ENCODE measurements at places on chromosomes 6 and 20.

DNA sequence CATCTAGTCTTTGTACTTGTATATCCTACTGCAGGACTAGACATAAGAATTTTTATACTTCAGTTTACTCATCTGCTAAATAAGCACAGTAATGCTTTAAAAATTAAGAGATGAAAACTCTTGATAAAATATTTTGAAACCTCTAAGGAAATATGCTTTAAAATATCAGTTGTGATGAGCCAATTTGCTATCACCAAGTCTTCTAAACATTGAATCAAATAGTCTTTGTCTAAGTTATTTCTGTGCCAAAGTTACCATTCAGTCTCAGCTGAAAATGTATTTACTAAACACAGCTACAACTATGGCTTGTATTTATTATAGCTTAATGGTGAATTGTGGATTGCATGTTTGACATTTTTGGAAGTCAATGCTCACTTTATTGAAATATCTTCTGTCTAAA lies 46.2 kb upstream of the RFPL4B start:
- DNase-seq = no peak

- DNase-seq = no peak
Observed at GRCh38 chr6:83847179-83847578, 6.0 kb upstream of the RIPPLY2 start.

DNA sequence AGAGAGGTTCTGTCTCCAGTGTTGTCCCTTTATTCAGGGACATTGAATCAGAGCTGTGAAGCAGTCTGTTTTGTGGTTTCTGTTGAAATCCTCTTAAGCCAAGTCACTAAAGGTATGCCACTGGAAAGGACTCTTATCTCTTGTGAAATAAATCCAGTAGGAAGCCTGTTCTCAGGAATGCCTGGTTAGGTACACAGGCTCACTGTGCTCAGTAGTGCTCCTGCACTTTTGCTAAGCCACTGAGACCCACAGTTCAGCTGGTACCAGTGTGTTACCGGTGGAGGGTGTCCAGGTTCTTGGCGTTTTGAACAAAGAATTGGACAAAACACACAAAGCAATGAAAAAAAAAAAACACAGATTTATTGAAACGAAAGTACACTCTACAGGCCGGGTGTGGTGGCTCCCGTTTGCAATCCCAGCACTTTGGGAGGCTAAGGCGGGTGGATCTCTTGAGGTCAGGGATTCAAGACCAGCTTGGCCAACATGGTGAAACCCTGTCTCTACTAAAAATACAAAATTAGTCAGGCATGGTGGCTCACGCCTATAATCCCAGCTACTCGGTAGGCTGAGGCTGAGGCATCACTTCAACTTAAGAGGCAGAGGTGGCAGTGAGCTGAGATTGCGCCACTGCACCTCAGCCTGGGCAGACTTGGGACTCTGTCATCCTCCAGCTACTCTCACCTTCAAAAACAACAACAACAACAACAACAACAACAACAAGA lies 186.1 kb downstream of the JARID2 start:
- DNase-seq = no peak

GRCh38 chr20:53748821-53749421 lies 155.3 kb upstream of the ZNF217 start:
- DNase-seq = no peak

DNA sequence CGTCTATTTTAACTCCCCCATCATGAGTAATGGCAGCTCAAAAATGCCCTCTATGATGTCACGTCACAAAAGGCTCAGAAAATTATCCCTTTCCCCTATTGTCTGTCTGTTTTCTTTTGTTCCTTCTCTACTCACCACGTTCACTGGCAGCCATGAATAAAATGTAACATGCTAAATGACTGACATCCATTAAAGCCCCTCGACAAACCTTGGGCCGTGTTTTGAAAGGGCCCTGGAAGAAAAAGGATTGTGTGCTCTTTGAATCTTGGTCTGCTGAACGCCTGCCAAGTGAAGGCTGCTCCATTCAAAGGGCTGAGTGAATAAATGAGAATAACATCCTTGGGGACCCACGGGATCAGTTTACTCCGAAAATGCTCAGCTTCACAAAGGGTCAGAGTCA lies 118.7 kb downstream of the RPS12 start:
- DNase-seq = no peak

DNA sequence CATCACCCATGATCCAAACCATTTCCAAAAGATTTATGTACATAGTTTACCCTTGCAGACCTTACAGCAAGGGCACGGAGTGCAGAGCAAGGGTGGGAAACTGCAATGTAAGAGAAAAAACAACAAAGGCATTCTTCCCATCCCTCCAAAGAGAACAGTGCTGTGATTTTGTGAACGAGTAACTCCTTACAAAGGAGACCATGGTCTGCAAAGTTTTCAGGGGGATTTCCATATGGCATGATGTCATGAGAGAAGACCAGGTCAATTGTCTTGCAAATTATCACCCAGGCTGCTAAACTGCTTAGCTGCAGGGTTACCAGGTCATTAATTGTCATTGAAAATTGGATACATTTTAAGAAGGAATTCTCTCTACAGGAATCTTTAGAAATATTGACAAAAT lies 58.3 kb downstream of the LAMP5 start:
- DNase-seq = no peak

DNA sequence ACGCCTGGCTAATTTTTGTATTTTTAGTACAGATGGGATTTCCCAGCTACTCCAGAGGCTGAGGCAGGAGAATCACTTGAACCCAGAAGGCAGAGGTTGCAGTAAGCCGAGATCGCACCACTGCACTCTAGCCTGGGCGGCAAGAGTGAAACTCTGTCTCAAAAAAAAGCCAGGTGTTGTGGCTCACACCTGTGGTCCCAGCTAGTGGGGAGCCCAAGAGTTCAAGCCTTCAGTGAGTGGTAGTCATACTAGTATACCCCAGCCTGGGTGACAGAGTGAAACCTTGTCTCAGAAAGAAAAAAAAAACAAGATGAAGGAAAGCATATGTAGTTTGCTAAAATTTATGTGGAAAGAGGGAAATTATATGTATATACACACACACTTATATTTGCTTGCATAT lies 20.0 kb upstream of the POU5F1 start:
- no peak for DNase-seq

DNA sequence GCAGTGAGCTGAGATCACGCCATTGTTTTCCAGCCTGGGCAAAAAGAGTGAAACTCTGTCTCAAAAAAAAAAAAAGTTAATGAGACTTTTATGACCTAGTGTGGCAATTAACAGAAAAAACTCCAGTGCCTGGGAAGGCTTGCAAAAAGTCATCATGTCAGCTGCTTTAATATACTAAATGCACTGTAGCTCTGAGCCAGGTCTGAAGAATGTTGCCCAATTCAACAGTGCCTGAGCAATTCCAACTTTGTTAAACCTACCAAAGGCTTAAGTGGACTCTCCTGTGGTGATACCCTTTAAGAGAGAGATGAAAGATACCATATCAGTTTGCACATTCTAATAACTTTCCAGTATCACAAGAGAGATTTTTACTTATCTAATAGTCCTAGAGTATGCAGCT lies 6.5 kb upstream of the ROS1 start:
- no peak for DNase-seq

DNA sequence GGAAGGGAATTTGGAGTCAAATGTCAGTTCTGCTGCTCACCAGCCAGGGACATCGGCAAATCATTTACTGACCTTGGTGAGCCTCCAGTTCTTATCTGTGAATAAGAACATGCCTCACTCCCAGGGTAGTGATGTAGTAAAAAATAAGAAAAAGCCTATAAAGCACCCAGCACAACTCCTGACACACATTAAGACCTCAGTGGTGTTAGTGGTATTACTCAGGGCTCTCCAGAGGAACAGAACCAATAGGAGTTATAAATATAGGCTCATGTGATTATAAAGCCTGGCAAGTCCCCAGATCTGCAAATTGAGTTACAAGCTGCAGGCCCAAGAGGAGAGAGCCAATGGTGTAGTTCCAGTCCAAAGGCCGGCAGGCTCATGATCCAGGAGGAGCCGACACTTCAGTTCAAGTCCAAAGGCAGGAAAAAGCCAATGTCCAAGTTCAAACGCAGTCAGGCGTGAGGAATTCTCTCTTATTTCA lies 71.3 kb upstream of the EYA2 start:
- no peak for DNase-seq

GRCh38 chr20:10376270-10377075 lies 57.5 kb downstream of the MKKS start:
- no peak for DNase-seq

GRCh38 chr6:18100296-18100695 lies 22.2 kb downstream of the NHLRC1 start:
- no peak for DNase-seq

DNA sequence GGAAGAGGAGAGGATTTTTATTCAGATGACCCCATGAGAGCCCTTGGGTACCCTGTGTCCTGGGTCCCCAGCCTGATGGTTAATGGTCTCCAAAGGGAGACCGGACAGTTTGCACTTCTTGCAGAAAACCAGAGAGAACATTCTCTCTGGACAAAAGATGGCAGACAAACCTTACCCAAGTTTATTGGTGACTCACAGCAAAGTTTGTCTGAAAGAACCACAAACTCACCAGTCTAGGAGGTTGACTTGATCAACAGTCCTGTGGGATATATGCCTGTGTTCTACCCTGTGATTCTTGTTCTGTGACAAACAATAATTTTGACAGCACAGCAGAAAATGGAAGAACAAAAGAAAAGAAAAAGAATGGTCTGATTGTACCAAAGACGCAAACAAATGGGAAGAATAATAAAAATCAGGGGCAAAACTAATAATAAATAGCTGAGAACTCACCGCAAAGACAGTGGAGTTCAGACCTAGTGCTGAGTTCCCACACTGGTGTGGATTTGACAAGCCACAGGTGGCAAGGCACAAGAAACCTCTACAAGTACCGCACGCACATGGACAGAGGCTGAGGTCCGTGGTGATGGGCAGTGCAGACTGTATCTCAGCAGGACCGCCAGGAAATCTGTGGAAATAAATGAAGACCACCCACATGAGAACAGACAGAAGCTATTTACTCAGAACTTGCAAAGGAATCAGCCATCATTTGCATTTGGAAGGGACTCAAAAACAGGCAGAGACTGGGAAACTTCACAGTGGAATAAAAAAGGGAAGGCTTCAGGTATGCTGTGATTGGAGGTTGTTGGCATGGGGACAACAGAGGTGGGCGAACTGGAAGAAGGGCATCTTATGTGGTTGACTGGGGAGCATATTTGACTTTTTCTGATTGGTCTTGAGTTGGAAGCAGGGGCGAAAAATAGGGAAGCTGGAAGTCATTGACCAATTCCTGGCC lies 246.3 kb upstream of the RNF24 start:
- DNase-seq = no peak

- no peak for DNase-seq
Observed at GRCh38 chr6:150048099-150048498, 20.8 kb downstream of the ULBP3 start.

GRCh38 chr6:97850458-97851212 lies 567.6 kb upstream of the MMS22L start:
- no peak for DNase-seq

GRCh38 chr6:90264561-90264960 lies 32.1 kb downstream of the BACH2 start:
- no peak for DNase-seq

- no peak for DNase-seq
Observed at GRCh38 chr20:14444106-14444505, 106.7 kb upstream of the FLRT3 start.

GRCh38 chr6:4032475-4032874 lies 46.5 kb downstream of the FAM217A start:
- DNase-seq = no peak

DNA sequence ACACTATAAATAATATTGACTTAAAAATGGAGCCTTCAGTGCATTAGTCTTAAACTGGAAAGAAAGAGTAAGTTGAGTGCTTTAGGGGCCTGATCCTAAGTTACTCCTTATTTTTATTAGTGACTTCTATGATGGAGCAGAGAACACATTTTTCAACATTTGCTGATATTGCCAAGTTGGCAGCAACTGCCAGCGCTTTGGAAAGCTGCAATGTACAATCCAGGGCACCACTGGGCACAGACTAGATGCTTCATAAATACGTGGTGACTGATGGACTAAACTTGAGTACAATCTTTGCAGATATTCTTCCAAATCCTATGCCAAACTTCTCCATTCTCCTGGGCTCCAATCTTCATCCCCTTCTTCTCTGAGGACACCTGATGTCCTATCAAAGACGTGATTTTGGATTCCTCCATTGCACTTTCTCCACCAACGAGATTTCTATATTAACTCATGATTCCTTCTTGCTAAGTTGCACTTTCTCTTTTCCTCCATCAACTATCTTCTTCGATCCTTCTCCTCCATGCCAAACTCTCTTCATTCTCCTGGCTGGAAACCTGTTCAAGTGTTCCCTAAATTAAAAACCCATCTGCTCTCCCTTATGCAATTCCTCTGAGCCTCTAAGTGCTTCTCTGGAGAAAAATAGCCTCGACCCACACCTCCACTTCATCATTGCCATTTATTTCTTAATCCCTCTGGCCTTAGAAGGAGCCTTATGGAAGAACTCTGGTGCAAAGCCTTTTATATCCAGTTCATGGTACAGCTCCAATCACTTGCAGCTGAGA lies 28.5 kb upstream of the PAK5 start:
- no peak for DNase-seq

DNA sequence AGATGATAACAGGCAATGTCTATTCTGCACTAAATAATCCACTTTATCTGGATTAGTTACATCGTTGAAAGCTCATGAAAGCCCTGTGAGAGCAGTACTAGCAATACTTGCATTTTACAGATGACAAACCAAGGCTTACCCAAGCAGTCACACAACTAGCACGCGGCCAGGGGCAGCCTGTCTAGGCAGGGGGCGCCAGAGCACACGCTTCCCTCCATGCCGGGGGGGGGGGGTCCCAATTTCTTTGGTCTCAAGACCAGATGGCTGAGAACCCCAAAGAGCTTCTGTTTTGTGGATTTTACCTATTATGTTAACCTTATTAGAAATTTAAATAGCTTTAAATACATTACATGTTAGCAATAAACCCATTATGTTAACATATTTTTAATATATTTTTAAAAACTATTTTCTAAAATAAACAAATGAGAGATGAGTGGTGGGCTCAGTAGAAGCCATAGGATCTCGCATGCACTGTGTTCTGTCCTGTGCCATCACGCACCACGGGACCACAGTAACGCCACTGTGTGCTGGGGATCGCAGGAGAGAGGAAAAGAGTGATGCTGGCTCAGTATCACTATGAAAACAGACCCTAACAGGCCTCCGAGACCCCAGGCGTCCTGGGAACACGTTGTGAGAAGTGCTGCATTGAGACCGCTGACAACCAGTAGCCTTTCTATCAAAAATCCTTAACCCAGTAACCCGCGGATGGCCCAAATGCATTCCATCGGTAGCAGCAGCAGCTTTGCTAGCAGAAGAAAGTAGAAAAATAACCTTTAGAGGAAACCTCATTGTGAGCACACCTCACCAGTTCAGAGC lies 5.3 kb upstream of the PRR18 start:
- DNase-seq = peak; percentile 57

GRCh38 chr6:166926748-166927147 lies 29.6 kb downstream of the RNASET2 start:
- no peak for DNase-seq

DNA sequence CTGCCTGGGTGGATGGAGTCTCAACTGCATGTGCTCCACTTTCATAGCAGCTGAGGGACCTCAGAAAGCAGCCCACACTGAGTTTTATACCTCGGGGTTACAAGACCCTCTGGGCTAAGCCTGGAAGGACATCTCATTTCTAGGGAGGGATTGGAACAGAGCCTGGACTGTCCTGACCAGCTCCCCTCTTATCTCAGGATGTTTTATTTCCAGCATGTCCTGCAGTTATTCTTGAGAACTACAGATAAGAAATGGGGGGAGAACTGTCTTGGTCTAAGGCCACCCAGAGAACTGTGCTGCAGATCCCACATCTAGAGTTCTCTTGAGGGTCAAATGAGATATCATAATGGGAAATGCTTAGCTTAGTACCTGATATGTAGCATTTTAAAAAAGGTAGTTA lies 97.3 kb upstream of the CHD6 start:
- no peak for DNase-seq

- no peak for DNase-seq
Observed at GRCh38 chr20:445514-446336, 16.6 kb downstream of the TBC1D20 start.
